Inflammatory macrophage treated with lipopolysaccharide for 1 hour (primary cell): ENCODE measurements at places on chromosomes 16 and 17.

DNA sequence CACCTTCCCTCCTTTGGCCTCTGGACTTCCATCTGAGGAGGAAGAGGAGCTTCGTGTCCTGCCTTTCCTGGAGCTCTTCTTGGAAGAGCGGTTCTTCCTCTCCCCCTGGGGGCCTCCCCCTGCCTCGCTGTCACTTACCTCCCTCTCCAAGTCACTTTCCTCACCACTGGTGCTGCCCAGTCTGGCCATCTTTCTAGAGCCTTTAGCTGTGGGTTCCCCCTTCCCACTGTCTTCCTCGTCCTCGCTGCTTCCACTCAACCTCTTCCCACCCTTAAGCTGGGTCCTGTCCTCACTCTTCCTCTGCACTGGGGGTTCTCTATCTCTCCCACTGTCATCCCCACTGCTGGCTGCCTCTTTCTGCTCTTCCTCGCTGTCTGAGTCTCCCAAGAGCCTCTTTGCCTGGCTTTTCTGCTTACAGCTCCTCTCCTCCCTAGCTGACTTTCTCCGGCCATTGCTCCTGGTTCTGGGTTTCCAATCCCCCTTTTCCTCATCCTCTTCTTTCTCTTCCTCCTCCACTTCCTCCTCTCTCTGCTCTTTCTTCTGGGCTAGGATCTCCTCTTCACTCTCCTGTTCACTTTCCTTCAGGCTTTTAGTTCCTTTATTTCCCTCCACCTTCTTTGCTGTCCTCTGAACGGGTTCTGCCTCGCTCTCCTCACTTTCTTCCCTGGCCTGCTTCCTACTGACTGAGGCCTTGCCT lies 1.4 kb downstream of the HIRIP3 start:
- no peak for DNase-seq

GRCh38 chr17:58507123-58507634 lies 7.3 kb downstream of the MTMR4 start:
- DNase-seq: peak; percentile 74

DNA sequence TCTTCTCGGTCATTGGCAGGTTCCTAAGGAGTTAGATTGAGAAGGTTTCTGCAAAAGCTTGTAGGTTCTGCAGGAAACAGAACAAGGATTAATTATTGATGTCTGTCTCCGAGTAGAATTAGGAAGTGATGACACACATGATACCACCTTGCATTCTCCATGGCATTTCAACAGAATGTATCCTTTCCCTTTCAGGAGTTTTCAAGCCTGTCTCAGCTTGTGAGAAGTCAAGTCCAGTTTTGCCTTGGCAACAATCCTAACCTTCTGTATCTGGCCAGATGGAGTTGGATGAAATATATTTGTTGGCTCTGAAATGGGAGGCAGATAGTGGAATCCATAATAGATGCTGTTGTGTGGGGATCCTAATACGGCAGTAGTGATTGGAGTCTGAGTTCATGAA lies 235.5 kb downstream of the SHISA9 start:
- no peak for DNase-seq

DNA sequence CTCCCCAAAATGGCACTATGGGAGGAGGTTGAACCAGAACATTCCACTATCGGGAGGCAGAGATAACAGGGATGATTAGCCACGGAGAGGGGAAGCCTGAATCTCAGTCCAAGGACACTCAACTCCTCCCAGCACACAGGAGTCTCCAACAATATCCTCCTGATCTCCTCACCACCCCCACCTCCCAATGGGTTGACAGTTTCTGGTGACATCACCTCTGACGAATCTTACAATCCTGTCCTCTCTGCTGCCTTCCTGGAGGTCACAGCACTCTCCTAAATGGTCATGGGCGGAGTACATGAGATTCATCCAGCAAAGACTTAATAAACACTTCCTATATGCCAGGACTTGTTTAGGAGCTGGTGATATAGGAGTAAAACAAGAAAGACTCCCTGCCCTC lies 80.9 kb downstream of the SLC6A2 start:
- DNase-seq: no peak

GRCh38 chr16:51888016-51888415 lies 658.9 kb downstream of the TOX3 start:
- DNase-seq: no peak

GRCh38 chr17:29141514-29141876 lies 38.7 kb downstream of the MYO18A start:
- no peak for DNase-seq

GRCh38 chr17:5555254-5555653 lies 29.1 kb downstream of the NLRP1 start:
- peak; percentile 65 for DNase-seq

DNA sequence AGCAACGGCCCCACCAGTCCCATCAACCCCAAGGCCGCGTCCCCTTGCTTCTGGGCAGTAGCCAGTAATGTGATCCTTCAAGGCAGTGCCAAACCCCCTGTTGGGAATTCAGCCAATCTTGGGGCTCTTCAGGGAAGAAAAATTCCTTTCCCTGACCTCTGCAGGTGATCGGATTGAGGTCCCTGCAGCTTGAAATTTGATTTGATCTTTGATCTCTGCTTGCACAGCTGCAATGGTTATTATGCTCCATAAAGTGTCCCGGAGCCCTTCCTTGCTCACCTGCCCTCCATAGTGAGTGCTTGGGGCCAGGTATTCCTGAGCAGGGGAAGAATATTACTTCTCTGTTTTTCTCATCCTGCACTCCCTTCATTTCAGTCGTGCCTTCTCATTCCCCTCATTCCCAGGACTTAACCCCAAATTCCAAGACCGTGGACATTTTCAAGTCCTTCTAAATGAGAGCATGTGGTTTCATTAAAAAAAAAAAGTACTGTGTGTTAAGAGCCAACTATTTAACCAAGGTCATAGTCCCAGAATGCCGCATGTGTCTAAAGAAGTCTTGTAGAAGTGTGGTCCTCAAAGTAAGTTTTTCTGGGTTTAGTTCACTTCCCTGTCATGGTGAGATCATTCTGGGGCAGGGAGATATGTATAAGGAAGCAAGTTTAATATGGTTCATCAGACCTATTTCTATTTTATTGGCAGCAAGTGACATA lies 56.3 kb downstream of the SOX9 start:
- DNase-seq: no peak

- peak; percentile 26 for DNase-seq
These were observed 22.3 kb upstream of the TIMP2 start for GRCh38 chr17:78947235-78948149.

DNA sequence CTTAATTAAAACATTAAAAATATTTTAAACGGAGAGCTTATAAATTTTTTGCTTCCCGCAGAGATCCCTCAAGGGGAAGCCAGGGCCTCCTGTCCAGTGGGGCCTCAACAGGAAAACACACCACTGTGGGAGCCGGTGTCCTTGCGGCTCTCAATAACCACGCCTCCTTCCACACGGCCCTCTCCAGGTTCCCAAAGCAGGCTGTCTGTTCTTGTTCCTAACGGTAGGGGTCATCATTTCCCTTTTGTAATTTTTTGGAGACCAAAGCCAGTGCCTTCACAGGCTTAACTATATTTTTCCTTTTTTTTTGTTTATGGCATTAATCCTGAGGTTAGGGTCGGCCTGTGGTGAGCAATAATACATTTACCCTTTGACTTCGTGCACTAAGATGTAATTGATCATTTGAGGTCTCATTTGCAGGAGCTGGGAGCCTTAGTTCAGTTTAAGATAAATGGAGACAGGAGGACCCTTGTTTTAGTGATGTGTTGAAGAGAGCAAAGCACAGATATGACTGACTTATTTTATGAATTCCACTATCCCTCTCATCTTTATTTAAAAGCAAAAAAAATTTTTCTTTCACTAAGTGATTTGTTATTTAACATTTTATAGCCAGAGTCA lies 77.5 kb upstream of the N4BP1 start:
- DNase-seq: peak; percentile 35

DNA sequence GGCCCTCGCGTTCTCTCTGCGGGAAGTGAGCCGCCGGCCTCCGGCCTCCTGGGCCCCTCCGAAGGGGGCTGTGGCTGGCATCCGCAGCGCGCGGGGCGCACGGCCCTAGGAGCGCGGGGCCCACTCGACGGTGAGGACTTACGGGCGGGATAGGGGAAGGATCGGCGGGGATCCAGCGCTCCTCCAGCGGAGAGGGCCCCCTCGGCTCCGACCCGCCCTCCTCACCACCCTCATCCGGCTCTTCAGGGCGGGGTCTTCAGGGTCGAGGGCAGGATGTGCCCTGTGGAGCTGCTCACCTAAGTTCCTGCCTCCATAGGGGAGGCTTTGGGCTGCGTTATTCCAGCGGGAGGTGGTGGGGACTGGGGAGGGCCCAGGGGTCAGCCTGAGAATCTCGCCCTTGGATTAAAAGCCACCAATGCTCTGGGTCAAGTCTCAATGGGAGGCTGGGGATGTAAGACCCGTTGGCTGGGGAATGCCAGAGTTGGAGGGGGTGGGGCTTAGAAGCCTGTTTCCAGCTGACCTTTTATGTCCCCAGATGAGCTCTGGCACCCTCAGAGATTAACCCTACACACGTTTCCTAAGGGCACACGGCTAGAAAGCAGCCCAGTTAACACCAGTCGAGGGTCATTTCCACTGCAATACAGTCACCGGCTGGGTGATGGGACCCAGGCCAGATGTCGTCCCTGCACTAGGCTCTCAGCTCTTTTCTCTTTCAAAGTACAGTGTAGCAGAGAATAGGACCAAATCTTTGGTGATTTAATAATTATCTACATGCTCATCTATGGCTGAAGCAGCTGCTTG lies 13.4 kb downstream of the TBX2 start:
- no peak for DNase-seq

DNA sequence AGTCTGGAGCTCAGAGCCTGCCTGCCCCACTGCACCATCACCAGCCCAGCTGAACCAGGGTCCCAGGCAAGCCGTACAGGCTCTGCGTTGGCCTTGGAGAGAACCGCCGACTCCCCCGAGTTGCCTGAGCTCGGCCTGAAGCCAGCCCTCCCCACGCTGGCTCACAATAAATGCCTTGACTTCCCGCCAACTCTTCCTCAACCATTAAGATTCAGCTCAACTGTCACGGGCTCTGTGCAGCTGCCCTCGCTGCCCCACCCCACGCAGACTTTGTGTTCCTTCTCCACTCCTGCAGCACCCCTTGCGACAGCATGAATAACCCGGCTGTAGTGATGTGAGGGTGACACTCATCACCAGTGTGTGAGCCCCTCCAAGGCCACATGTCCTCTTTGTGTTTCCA lies 4.8 kb upstream of the QPRT start:
- DNase-seq: peak; percentile 71

GRCh38 chr17:15492791-15493692 lies 25.6 kb upstream of the CDRT4 start:
- no peak for DNase-seq

DNA sequence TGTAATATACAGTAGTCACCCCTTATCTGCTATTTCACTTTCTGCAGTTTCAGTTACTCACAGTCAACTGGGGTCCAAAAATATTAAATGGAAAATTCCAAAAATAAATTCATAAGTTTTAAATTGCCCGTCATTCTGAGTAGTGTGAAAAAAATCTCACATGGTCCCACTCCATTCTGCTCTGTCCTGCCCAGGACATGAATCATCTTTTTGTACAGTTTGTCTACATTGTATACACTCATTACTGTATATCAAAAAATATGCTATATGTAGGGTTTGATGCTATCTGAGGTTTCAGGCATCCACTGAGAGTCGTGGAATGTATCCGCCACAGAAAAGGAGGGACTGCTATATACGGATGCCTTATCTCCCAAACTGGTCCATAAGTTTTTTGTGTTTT lies 16.0 kb upstream of the APPBP2 start:
- DNase-seq: no peak

DNA sequence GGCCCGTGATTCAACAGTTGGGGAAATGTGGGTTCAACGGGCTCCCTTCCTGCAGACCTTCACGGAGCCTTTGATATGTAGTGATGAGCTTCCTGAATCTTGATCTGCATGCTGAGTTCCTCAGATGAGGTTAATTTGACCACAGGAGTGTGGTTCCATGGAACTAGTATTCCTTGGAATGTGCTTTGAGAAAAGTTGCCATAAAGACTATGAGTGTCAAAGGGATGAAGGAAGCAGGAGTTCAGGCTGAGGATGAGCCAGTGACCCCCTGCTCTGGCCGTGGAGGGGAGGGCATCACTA lies 229.2 kb downstream of the MSI2 start:
- DNase-seq: no peak

- DNase-seq: peak; percentile 83
These were observed 33.8 kb upstream of the KPNB1 start for GRCh38 chr17:47615766-47616424.
